ENCODE measurements at places on chromosomes 16 and 17.

DNA sequence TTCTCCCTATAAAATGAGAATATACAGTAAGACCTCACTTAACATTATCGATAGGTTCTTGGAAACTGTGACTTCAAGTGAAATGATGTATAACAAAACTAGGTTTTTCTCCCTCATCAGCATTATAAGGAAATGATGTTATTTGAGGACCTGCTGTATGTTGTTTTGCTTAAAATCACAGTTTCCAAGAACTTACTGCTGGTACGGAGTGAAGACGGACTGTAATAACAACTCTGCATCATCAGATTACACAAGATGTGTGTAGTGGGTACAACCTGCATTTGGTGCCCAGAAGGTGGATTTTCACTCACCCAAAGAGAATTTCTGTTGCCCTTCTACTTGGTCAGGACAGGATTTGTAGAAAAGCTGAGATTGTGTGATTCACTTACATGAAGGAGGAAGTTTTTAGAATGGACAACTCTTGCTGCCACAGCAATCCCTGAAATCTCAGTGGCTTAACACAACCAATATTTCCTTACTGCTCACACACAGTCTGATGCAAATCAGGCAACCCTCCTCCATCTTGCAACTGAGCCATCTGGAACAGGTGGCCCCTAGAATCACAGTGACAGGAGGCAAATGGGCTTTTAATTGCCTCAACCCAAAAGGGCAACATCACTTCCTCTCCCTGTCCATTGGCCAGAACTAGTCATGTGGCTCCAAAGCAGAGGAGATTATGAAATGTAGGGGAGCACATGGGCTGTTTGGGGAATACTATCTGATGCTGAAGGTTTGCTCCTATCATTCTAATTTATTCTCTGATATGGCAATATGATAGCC, 67.6 kb upstream of the CACNG5 start:
- DNase-seq: no peak

DNA sequence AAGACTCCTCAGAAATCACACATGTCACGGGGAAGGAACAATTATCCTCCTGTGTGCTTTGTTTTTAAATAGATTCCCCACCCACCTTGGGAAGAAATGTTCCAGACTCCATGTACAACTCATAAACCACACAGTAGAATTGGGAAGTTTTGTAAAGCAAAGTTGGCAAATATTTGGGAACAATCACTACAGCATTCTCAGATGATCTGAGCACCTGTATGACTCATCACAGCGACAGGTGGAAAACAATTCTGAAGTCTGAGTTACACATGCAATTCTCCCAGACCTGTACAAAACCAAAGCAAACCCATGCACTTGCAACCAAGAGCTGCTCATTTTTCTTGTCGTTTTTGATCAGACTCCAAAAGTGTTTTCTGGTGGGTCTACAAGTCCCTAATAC, 14.4 kb upstream of the MYLK3 start:
- no peak for DNase-seq

GRCh38 chr16:12310286-12310685, 333.8 kb downstream of the SNX29 start:
- DNase-seq: no peak

DNA sequence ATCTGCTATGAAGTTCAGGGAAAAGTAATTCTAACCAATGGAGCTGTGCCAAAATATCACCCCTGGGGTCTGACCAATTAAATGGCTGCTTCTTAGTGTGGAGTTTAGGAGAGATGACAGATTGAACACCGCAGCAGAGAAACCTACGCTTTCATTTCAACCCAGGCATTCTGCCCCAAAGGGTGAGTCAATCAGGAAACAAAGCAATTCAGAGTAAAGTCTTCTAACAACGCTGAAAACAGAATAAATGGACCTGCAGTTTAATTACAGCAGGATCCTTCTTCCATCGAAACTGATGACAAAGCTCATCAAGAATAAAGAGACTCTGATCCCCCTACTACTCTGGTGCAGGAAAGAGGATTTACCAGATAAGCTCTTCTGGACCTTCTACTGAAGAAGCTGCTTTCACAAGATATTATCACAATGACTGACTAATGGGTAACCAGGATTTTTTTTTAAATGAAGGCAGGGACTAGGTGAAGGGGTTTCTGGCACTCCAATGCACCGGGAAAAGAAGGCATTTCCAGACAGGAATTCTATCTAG, 16.7 kb downstream of the RFFL start:
- peak; percentile 76 for DNase-seq

GRCh38 chr17:61862105-61862574, 1.2 kb downstream of the BRIP1 start:
- DNase-seq: peak; percentile 40

GRCh38 chr17:80263253-80264204, 2.9 kb downstream of the RNF213 start:
- DNase-seq: no peak

DNA sequence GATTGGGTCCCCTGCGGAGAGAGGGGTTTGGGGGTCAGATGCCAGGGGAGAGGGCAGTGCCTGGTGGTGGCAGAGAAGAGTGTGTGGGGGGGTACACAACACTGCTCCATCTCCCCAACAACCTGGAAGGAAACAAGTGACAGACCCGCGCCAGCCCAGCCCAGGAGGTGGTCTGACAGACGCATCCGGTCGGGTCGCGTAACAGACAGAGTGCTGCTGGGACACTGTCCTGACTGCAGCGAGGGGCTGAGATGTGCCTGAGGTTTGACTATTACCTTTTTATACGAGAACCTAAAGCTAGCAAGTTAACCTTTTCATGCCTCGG, 16.2 kb downstream of the UNC13D start:
- DNase-seq: no peak

- DNase-seq: peak; percentile 75
Observed at GRCh38 chr17:17808706-17809432, 27.9 kb downstream of the SREBF1 start.

GRCh38 chr16:15830832-15831451, 25.9 kb downstream of the MYH11 start:
- no peak for DNase-seq

DNA sequence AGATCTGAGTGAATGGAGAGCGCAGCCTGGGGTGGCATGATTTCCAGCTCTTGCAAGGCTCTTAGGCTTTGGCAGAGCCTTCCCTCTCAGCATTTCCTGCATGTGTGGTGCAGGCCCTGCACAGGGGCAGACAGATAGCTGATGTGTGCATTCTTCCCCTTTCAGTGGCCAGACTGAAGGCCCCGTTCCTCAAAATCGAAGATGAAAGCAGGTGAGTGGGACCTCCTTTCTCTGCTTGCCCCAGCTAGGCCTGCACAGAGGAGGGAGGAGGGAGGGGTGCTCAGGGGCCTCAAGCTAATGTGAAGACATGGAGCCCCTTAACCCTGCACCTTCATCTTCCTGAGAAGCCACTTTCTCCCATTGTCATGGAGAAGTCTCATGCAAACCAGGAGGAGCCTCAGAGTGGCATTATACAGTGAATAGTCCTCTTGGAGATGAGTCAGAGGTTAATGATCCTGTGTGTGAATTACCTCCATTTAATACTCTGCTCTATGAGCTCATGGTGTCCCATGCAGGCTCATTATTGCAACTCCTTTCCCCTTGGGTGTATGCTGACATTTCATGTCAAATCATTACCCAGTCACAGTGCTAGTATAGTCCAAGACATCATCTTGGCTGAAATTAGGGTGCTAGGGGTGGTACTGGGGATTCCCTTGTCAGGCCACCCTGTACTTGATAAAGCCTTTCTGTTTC, 20.4 kb upstream of the ADAM11 start:
- peak; percentile 2 for DNase-seq

DNA sequence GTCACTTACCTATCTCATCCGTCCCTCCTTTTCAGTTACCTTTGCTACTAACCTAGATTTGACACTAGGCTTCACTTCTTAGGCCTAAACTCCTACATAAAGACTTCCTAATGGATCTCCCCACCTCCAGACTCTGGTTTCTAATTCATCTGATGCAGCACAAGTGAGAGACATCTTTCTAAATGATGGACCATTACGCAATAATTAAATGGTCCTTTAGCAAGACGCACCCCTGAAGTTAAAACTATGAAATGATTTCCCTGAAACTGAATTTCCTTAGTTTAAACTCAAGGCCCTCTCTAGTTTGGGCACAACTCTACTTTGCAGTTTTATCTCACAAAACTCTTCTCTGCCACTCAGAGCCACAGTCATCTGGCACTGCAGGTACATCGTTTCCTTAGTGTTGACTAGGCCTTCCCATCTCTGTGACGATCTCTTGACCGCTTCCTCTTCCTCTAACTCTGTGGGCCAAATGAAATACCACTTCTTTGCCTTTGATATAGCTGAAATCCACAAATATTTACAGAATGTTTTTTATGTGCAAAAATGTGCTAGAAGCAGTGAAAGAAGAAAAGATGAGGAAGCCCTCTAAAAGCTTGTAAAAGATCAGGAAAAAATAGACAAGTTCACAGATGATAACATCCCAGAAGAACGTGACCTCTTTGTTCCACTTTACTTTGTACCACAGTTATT, 3.3 kb downstream of the SYNRG start:
- DNase-seq: no peak

DNA sequence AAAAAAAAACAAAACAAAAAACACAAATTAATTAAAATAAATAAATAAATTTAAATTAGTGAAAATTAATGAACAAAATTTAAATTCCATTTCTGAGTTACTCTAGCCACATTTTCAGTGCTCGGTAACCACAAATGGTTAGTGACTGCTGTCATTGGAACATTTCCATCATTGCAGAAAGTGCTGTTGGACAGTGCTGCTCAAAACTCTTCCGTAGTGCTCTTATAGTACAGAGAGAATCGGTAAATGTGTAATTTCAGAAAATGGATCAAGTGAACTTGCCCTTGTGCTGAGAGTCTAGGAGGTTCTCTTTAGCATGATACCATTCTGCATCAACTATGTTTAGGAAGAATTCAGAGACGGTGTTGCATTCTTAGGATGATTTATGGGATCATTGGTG, 23.7 kb downstream of the ZNRF1 start:
- DNase-seq: no peak

DNA sequence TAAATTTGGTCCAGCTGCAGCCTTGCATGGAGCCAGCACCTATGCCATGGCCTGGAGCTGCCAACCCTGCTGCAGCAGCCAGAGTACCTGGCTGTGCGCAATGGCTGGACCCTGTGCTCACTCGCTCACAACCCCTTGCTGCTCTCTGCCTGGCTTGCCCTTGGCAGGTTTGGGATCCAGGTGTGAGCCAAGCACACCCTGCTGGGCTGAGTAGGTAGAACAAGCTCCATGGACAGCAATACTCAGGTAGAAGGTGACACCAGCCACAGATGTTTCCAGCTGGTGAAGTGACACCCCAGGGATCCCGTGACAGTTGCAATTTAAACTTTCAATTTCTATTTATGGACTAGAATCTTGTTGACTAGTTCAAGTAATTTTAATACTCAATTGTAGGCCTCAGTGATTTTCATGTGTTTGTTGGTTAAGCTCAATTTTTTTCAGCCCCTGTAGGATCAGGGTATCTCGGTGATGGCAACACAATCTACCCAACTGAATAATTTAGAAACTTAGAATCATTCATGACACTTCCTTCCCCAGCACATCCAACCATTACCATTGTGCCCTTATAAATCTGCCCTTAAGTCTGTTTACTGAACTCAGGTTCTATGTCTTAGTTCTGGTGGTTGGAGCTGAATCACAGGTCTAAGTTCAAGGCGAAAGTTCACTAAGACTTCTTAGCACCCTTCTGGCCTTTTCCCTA, 480.0 kb downstream of the PMP22 start:
- no peak for DNase-seq

DNA sequence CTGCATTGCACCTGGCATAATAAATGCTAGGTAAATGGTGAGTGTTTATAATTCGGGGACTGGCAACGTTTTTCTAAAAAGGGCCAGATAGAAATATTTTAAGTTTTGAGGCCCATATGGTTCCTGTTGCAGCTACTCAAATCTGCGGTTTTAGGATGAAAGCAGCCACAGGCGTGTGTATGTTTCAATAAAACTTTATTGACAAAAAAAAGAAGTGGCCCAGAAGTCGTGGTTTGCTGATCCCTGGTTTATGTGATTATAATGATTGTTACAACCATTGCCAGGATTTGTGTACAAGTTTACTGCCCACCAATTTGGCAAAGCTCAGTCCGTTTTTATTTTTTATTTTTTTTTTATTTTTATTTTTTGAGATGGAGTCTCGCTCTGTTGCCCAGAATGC, 536.1 kb downstream of the XYLT1 start:
- no peak for DNase-seq

GRCh38 chr17:78351449-78352006, 8.3 kb downstream of the SOCS3 start:
- DNase-seq: peak; percentile 100

- DNase-seq: no peak
Observed at GRCh38 chr17:68641276-68642117, 40.3 kb upstream of the FAM20A start.

DNA sequence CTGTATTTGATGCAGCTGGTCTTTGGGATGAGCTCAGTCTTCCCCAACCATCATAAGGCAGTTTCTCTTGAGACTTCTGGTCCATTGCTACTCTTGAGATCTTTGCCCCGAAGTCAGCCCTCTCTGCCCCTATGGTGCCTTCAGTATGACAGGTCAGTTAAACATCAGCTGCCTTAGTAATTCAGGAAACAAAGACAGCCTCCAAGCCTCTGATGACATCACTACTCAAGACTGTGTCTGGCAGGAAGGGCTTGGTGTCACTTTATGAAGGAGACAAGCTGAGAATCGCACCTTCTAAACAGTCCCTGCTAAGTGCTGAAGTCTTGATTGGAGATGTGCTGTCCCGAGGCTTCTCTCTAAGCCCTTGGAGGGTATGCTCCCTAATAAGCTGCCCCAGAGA, 104.9 kb upstream of the TBX2 start:
- DNase-seq: peak; percentile 62

DNA sequence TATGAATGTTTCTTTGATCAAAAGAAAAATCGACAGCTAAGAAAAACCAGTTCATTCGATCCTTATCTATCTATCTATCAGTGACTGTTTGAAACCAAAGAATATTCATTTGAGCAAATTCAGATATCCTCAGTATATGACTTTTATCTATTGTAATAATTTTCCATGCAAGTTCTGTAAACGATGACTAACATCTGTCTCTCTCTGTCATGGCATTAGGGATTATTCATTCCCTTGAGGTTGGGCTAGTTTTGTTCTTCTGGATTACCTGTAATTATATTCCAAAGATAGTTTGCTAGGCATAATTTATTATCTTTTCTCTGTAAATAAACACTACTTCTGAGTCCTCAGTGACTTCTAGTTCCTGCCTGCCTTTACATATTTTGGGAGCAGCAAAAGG, 497.7 kb upstream of the CDH11 start:
- DNase-seq: no peak

Measured in amniotic epithelial cell (primary cell).